Stimulated activated CD8-positive, alpha-beta memory T cell treated with anti-CD3 and anti-CD28 coated beads, Interleukin-2, amount 100 ng/mL, for 48 hours (primary cell): ENCODE measurements at places on chromosomes 6 and 20.

DNA sequence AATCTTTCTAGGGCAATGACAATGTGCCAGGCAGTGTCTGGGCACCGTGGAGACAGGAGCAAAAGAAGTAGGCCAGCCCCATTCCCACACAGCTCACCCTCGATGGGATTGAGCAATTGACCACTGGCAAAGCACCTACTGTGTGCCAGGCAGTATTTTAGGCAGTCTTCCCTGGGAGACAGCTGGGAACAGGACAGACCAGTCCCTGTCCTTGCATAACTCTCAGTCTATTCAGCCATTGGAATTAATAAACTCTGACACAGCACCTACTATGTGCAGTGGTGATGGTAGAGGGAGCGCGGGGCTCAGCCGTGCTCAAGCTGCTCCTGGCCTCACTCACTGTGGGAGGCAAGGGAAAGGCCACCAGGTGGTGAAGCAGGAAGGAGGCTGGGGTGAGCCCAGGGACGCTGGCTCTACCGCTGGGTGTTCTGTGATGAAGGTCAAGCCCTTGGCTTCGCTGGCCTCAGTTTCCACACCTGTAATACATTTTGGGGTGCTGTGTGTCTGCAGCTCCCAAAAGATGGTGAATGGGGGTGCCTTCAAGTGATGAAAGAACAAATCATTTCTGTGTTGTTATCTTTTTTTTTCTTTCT lies 122.3 kb upstream of the PMEPA1 start:
- DNase-seq, result no peak

DNA sequence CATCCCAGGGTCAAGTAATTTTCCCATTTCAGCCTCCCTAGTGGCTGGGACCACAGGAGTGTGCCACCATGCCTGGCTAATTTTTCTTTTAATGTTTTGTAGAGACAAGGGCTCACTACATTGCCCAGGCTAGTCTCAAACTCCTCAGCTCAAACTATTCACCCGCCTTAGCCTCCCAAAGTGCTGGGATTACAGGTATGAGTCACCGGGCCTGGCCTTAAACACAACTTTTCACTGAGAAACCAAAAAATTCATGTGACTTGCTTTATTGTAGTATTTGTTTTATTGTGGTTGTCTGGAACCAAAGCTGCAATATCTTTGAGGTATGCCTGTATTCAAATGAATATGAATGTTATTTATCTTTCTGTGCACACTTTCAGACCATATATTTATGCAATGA lies 72.2 kb downstream of the RWDD2A start:
- no peak for DNase-seq

- no peak for DNase-seq
These were observed 158.0 kb upstream of the BMP5 start for GRCh38 chr6:56033401-56033800.

DNA sequence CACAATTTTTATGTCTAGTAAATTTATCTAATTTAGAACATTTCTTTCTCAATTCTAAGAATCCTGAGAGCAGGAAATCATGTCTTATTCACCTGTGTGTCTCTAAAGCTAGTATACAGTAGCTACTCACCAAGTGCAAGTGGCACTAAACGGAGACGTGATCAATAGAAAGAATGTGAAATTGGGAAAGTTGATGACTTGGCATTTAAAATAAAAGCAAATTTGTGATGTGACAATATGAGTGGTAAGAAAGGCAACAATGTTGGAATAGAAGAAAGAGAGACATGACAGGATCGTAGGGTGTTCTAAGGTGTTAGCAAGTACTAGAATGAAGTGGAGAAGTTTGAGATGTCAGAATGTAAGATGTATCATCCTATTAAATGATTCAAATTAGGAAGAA lies 725.9 kb downstream of the BCKDHB start:
- DNase-seq, result no peak

GRCh38 chr6:11337306-11337705 lies 104.8 kb upstream of the NEDD9 start:
- no peak for DNase-seq

GRCh38 chr6:136886091-136886490 lies 36.0 kb upstream of the SLC35D3 start:
- no peak for DNase-seq

- no peak for DNase-seq
These were observed 136.5 kb downstream of the AGPAT4 start for GRCh38 chr6:161137320-161137719.

DNA sequence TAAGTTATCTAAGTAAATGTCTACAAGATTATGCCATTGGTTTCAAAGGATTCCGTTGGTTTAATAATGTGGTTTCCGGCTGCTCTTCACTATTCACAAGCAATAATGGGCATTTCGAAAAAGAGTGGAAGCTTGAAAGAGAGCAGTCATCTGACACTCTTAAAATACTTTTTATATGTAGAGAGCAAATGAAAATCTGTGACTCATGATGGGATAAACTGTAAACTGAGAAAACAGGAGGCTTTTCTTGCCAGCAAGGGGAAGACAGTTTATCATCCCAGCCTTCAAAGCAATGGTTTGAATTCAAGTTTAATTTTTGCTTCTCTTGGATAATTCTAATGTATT lies 145.7 kb downstream of the KHDC1L start:
- no peak for DNase-seq

DNA sequence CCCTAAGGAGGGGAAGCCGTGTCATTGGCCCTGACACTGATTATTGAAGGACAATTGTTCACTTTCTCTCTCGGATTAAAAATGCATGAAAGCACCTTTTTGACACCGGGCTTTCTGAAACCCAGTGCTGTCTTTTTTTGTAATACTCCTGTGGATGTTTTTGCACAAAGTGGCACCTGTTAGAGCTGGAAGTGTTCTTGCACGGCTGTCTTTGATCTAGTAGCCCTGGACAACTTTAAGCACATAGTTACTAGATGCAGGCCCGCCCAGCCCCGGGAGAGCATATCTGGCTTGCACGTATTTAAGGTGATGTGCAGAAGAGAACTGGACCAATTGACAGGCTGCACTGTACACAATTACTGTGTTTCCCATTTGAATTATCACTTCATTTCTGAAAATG lies 72.6 kb downstream of the ARID1B start:
- DNase-seq, result no peak

- no peak for DNase-seq
These were observed 80.5 kb upstream of the SSTR4 start for GRCh38 chr20:22954661-22955060.

- no peak for DNase-seq
These were observed 972 bp downstream of the GSTA3 start for GRCh38 chr6:52908526-52908925.

DNA sequence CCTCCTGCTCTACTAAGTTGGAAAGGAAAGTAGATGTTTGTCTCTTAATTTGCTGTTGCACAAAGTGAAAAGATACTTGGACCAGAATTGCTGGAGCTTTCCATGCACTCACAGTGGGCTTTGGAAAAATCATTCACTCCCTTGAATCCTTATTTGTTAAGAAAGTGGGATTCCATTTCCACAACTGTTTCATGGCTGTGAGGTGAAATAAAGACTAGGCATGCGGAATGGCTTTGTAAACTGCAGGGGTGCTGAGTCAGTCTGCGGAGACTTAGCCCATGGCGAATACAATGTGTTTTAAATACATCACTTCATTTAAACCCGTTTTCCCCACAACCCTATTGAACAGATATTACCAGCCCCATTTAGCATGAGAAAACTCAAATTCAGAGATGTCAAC lies 36.8 kb upstream of the CLDN20 start:
- DNase-seq, result no peak

DNA sequence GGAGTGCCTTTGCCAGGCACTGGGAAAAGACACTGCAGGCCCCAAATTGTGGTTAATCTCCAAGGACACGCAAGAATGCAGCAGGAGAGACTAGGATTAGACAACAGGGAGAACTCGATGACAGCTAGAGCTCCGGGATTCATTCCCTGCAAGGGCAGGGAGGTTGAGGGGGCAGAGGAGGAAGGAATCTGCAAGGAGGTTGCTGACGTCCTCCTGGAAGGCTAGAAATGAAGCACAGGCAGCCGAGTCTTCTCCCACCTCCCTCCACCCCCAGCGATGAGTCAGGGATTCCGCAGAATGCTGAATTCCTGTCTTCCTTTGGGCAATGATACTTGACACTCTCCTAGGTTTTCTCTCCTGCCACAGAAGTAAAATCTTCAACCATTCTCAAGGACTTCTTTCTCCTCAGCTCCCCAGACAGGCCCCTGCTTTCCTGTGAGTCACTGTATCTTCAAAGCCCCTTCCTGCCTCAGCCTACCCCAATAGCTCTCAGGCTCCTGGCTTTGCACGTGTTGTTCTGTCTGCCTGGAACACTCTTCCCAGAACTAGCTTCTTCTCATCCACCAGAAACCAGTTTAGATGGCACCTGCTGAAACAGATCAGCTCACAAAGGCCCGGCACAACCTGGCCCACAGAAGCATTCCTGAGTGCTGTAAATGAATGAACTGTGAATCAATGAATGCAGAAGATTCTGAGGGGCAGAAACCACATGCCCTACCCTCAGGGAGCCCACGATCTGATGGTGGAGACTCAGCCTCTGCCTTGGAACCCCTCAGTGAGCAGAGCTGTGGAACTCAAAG lies 85.6 kb downstream of the MRPL14 start:
- DNase-seq, result no peak

- DNase-seq, result no peak
These were observed 11.3 kb upstream of the PKHD1 start for GRCh38 chr6:52098721-52099120.

GRCh38 chr6:163779727-163780284 lies 365.3 kb downstream of the QKI start:
- DNase-seq, result no peak

- DNase-seq, result no peak
These were observed 128.3 kb upstream of the MAP3K7 start for GRCh38 chr6:90715093-90715655.

- no peak for DNase-seq
These were observed 291.1 kb upstream of the AGPAT4 start for GRCh38 chr6:161564952-161565351.

- DNase-seq, result no peak
These were observed 37.0 kb downstream of the CDC40 start for GRCh38 chr6:110217266-110217665.

DNA sequence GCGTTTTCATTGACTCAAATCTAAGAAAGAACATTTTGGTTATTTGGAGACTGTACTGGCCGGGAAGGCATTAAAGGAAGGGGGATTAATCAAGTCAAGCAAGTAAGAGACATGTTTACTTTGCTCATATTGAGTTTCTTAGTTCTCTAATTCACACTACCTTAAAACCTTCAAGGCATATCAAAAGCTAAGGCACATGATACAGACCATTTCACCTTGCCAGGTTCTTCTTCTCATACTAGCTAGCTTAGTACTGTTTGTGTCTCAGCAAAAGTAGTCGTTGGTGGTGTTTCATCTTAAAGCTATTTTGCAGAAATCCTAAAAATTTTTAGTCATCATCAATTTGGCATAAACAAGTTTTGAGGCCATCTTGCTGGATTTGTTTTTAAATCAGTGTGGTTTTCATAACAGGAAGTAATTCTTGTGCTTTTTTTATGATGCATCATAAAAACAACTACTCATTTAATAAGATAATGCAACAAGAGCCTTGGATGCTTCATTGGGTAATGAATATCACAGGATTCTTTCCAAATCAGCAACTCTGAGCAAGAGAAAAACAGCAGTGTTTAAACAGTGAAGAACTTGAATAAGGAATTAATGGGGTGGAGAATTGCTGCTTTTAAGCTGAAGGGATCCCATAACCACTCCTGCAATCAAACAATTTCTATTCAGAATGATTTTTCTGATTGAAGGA lies 425.3 kb downstream of the EPM2A start:
- no peak for DNase-seq

- DNase-seq, result no peak
These were observed 29.0 kb upstream of the DEK start for GRCh38 chr6:18293076-18293904.

GRCh38 chr20:10105046-10105445 lies 70.3 kb downstream of the ANKEF1 start:
- no peak for DNase-seq

- no peak for DNase-seq
These were observed 27.8 kb downstream of the RGS17 start for GRCh38 chr6:153103319-153103655.

- DNase-seq, result no peak
These were observed 11.5 kb upstream of the PDYN start for GRCh38 chr20:2005359-2005758.

- no peak for DNase-seq
These were observed 56.6 kb upstream of the CD83 start for GRCh38 chr6:14060971-14061370.

DNA sequence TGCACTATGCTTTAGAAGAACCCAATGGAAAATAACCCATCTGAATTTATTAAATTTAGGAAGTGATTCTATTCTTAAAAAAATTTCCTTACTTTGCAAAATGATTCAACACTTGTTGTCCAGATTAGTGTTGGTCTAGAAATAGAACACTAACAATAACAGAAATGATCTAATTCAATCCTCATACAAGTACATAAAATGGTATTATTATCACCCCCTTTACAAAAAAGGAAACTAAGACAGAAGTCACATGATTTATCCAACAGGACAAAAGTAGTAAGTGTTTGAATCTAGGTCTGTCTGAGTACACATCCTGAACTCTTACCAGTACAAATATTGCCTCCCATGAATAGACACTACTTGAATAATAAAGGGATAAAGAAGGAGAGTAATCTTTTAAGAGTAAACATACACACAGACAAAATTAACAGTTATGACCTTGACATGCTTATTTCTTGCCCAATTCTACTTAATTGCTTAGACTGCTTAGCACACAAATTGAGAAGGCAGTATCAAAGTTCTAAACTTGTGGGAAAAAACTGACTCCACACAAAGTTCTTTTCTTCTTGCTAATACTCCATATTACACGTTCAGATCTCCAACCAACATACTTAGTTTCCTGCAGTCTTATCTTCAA lies 195.4 kb upstream of the RUNX2 start:
- DNase-seq, result no peak

GRCh38 chr6:1464781-1465370 lies 75.5 kb downstream of the FOXF2 start:
- no peak for DNase-seq

DNA sequence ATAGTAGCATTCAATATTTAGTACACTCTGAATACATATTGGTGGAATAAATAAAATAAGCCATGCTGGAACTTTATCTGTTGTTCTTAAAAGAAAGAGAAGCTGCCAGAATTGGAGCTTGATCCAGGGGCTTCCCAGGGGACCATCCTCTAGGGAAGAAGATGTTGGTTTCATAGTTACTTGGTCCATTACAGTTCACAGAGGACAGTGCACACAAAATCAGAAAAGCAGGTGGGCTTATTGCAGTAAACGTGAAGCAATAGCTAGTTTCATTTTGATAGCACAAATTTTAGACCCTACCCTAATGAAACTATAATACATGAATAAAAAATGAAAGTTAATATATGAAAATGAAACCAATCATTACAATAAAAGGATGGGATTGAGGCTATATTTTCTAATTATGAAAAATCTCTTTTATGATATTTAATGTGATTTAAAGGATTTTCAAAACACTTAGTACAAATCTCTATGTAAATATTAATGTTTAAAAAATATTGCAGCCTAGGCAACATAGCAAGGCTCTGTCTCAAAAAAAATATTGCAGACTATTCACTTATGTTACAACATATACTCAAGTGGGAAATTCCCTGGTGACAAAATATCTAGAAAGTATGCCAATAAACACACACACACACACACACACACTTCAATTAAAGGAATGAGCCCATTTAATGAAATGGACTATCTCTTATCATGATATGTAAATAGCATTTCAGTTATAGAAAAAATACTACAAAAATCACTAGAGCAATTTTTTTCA lies 227.0 kb upstream of the MARCKS start:
- no peak for DNase-seq

GRCh38 chr20:32386091-32386490 lies 28.0 kb downstream of the ASXL1 start:
- no peak for DNase-seq
